Fibroblast of lung (primary cell): ENCODE measurements at places on chromosomes 2 and 18.

- DNase-seq, result no peak
These were observed 42.4 kb upstream of the GBX2 start for GRCh38 chr2:236210536-236210935.

DNA sequence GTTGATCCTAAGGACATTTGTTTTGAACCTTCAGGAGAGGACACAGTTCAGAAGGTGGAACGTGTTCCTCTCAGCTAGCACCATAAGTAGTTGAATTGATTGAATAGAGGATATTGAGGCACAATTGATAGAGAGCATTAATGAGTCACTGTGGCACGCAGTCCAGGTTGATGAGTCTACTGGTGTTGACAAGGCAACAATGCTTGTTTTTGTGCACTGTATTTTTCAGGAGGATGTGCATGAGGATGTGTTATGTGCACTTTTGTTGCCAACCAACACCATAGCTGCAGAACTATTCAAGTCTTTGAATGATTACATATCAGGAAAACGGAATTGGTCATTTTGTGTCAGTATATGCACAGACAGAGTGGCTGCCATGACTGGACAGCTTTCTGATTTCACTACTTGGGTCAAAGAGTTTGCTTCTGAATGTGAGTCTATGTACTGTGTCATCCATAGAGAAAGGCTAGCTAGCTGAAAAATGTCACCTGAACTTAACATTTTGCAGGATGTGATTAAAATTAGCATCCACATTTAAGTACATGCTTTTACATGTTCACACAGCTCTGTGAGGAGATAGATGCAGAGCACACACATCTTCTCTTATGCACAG, 140.1 kb upstream of the B3GNT2 start:
- no peak for DNase-seq

GRCh38 chr2:47198985-47199451, 43.9 kb upstream of the STPG4 start:
- peak; percentile 100 for DNase-seq

- DNase-seq, result peak; percentile 85
These were observed 810 bp upstream of the RBFA start for GRCh38 chr18:80033181-80034067.

GRCh38 chr2:150357770-150358467, 129.5 kb downstream of the RND3 start:
- peak; percentile 8 for DNase-seq

DNA sequence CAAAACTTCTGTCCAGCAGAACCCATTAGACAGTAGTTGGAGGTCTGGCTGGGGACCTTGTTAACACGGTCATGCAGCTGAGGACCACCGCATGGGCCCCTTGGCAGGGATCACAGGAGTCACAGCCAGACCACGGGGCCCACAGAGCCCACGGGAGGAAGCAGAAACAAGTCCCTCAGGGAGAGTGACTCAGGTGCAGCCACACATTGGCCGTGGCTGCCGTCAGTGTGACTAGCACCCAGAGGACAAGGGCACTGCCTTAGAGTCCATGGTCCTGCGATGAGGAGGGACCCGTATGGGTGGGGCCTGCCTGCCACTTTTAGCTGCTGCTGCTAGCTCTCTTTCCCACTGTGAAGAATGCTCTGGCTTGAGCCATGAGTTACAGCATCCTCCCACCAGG, 5.9 kb upstream of the RFX8 start:
- DNase-seq, result no peak

- DNase-seq, result peak; percentile 1
These were observed 237.5 kb downstream of the PIK3C3 start for GRCh38 chr18:42192251-42193248.

GRCh38 chr18:79798346-79798998, 734 bp downstream of the KCNG2 start:
- no peak for DNase-seq

DNA sequence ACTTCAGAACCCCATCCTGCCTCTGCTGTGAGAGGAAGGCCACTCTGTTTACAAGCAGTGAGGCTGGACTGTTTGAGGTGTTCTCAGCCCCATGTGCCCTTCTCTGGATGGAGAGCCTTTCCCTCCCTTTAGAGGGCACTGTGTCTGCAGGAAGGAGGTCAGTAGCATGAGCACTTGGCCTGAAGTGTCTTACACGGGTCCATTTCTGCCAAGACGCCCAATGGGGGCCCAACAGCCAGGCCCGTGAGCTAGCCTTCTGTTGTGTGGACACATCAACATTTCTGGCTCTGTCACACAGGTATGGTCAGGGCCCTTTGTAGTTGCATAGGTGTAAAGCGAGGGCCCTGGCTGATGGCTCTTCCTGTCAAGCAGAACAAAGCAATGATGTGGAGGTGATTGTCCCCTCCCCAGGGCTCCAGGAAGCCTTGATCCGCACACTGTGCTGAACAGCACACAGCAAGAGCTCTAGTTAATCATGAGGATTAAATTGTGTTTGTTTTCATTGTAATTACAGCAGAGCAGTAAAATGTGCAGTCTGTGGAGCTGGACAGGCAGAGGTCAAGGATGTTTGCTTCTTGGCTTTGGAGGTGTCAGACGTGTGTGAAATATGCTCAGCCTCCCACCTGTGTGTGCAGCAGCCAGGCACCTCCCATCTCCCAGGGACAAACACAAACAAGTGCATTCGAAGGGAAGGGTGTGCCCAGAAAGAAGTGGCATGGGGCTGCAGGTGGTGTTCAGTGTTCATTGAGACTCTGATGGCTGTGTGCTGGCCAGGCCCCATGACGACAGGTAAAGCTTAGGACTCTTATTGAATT, 132.1 kb downstream of the SH3RF3 start:
- DNase-seq, result no peak

DNA sequence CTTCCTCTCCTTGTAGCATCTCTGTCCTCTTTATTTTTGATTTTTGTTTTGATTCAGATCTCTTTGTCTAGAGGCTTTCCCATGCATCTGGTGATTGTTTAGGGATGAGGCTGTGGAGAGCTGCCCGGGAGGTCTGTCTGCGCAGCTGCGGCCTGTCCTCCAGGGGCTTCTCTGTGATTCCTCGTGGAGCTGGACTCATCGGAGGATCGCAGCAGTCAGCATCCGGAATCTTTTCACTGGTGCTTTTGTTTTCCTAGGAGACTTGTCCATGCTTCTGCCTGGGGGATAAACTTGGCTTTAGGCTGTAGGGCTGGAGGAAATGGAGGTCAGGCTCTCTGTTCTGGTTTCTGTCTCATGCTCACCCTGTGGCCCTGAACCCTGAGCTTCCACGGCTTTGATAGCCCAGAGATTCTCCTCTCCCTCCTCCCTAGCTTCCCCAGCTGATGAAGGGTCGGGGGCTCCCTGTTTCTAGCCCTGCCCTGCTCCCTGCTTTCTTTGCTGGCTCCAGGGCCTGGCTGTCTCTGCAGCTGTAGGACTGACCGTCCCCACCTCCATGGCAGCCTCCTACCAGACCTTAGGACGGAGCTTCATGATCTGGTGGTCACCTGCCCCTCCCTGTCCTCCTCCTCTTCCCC, 35.5 kb downstream of the ZNF532 start:
- DNase-seq, result no peak

DNA sequence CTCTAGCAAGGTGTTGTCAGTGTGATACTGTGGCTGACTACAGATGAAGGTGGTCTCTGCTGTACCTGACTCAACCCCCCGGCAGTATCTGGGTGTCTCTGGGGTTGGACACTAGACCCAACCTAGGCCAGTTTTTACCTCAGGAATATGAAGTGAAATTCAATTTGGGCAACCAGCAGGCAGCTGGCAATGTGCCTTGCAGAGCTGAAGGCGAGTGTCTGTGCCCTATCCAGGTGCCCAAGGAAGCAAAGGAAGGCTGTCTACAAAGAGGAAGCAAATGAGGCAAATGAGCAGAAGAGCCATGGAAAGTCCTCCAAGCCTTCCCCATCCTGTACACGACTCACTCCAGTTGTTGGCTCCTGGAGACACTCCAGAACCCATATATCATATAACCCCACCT, 264.6 kb upstream of the AGAP1 start:
- no peak for DNase-seq

GRCh38 chr2:31319406-31320175, 85.6 kb downstream of the EHD3 start:
- DNase-seq, result peak; percentile 94

DNA sequence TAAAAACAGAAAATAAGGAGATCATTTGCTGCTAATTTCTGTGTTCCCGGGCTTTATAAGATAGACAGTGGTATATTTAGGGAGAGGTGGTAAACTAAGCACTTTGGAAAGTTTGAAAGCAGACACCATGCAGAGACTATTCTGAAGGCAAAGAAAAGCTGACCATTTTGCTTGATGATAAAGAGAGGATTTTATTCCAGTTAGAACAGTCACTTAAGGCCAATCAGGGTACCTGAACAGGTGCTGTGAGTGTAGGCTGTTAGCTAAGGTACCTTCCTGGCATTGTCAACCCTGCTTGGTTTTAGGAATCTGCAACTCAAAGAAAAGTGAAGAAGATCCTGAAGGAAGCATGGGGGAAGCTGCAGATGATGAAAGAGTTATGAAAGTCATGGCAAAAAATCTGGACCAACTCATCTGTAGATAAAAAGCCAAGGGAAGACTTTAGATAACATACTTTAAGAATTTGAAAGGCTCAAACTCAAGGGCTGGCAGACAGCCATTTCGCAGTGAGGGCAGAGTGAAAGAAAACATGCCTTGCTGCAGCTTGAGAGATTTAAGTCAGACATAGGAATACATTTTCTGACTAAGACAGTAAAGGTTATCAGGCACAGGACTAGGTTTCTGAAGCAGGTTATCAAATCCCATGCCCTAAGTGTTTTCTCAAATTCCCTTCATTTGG, 80.1 kb upstream of the ARL5A start:
- no peak for DNase-seq

GRCh38 chr2:119484834-119485233, 39.4 kb downstream of the SCTR start:
- DNase-seq, result no peak

DNA sequence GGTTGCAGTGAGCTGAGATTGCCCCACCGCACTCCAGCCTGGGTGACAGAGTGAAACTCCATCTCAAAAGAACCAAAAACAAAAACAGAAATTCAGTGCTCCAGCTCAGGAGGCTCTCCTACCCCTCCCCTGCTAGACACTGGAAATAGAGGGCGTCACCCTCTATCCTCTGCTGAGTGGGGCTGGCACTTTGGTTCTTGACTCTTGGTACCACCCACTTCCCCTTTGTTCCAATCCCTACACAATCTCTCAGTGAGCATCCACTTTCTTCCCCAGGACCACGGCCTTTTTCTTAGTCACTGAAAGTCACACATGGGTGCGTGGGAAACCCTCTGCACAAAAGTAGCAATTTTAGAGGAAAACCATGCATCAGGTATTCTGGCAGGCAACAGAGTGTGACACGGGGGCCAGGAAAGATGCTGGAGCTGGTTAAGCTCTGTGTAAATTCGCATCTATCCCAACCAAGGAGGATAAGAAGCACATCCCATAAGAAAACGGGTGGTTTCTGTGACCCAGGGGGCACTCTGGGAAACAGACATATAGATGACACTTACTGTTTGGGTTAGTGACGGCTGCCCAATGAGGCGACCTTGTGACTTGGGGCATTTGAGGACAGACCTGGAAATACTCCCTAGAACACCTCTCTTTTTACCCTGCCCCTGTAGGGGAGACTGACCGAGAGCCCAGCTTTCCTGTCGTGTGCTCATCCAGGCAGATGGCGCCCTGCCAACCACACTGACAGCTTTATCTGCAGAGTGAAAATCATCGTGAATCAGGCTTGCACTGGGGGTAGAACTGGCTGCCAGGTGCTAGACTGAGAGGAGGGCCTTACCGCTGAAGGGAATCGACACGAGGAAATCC, 7.7 kb downstream of the HJURP start:
- DNase-seq, result no peak

GRCh38 chr2:70668432-70668831, 99.6 kb downstream of the ADD2 start:
- DNase-seq, result no peak

DNA sequence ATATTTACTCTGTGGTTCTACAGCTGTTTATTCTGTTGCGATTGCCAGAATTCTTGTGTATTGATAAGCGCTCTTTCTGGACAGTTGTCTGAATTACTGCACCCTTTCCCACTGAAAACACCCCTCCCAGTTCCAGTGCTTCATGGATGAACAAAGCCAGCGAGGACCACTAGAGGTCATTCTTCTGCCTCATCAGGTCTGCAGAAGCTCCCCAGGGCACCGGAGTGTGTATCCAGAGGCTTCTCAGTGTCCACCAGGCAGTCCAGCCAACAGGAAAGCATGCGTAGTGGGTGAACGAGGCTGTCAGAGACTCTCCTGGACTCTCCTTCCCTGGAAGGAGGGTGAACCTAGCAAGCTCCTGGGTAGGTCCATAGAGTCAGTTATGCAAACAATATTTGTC, 40.6 kb upstream of the INHBB start:
- no peak for DNase-seq

DNA sequence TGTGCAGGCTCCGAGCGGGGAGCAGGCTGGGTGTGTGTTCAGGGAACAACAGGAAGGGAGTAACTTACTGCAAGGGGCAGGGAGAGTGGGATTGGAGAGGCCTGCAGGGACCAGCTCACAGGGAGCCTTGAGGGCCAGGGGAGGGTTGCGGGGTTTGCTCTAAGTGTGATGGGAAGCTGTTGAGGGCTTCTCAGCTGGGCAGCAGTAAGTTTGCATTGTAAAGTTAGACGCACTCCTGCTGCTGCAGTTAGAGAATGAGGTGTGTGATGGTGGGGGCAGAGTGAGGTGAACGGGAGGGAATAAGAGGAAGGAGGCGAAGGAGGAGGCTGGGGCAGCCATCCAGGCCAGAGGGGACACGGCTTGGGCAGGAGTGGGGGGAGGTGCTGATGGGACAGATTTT, 53.4 kb downstream of the BOLA3 start:
- DNase-seq, result no peak

GRCh38 chr2:132404056-132404455, 12.5 kb upstream of the GPR39 start:
- no peak for DNase-seq

DNA sequence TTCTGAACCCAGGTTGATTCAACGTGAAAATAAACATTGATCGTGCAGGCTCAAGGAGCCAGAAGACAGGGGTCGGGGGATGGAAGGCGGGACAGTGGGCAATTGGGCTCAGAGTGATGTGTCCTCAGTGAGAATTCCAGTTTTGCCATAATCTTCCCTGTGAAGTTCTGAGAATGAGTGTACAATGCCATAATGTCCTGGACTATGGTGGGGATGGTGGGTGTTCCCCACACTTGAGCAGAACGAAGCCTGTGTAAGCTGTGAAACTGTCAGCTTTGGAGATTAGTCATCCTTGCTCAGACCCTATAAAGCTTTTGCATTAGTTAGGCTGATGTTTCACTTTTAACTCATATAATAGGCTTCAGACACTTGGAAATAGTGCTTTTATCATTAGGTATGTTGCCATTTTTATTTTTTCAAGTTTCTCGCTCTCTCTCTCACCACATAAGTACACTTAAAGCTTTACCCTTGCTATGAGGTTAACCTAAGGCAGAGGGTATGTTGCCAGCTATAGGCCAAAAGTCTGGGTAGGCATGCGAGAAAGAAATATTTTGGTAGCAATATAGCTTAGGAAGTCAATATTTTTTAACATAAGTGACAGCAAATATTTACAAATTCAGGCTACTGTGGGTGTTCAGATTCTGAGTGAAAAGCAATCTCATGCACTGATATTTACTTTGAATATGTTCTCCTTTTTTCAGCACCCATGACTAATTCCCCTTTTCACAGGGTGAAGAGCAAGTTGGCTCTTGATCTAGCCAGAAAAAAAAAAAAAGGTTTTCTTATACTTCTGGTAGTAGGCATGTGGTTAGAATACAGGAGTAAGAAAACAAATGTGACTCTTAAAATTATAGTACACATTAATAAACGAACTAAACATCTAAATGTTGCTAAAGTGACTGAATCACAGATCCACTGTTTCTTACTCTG, 47.2 kb downstream of the CDC42EP3 start:
- DNase-seq, result peak; percentile 52
